Hair follicular keratinocyte (primary cell): ENCODE measurements at places on chromosomes 3 and 15. TPM values are rescaled to one million over a fixed set of nuclear protein-coding genes. Genes with fewer than 3 reads are reported as not detected.

LXN gene
- total RNA-seq, result 7.6 and 8.3 TPM in 2 replicates

ADAMTSL3 gene
- under 0.01 TPM in 1 of 2 replicates, not detected in the other for total RNA-seq

WDR93 gene
- not detected in 2 replicates for total RNA-seq

TM4SF18 gene
- 0.46 TPM in 1 of 2 replicates, not detected in the other for total RNA-seq

ATP8B4 gene
- total RNA-seq, result not detected in 2 replicates

AMT gene
- 1.9 TPM in 2 replicates for total RNA-seq

C3orf20 gene
- not detected in 2 replicates for total RNA-seq

GPR149 gene
- not detected in 2 replicates for total RNA-seq

BCL2A1 gene
- total RNA-seq, result 0.38 and 1.0 TPM in 2 replicates

IQCF5 gene
- total RNA-seq, result not detected in 2 replicates

CFAP20DC gene
- total RNA-seq, result 7.3 and 10.0 TPM in 2 replicates

HCLS1 gene
- total RNA-seq, result 0.39 TPM in 1 of 2 replicates, not detected in the other

GOLGA8H gene
- total RNA-seq, result 0.08 and 0.15 TPM in 2 replicates

SLCO2A1 gene
- under 0.01 TPM in 2 replicates for total RNA-seq

CD200 gene
- not detected in 2 replicates for total RNA-seq

CCR3 gene
- total RNA-seq, result not detected in 2 replicates

PCOLCE2 gene
- total RNA-seq, result 2.9 and 4.1 TPM in 2 replicates

INSYN1 gene
- total RNA-seq, result 0.08 and 0.42 TPM in 2 replicates

SYNPR gene
- total RNA-seq, result not detected in 2 replicates

SH2D7 gene
- total RNA-seq, result not detected in 2 replicates

OIP5 gene
- total RNA-seq, result 7.6 and 22.3 TPM in 2 replicates

UBA7 gene
- total RNA-seq, result 1.1 and 1.8 TPM in 2 replicates

PLA2G4D gene
- total RNA-seq, result 0.08 TPM in 1 of 2 replicates, not detected in the other

ANKUB1 gene
- total RNA-seq, result 0.04 and 0.31 TPM in 2 replicates

IL16 gene
- total RNA-seq, result not detected in 2 replicates

EPHB1 gene
- total RNA-seq, result 0.08 TPM in 2 replicates

GP5 gene
- total RNA-seq, result not detected in 2 replicates

ZNF592 gene
- 5.0 and 7.5 TPM in 2 replicates for total RNA-seq

UROC1 gene
- not detected in 2 replicates for total RNA-seq

ERICH6 gene
- total RNA-seq, result not detected in 2 replicates

EOGT gene
- total RNA-seq, result 38.4 and 65.5 TPM in 2 replicates

HDC gene
- total RNA-seq, result not detected in 2 replicates

ITIH4 gene
- 1.2 and 1.7 TPM in 2 replicates for total RNA-seq

GABRG3 gene
- not detected in 2 replicates for total RNA-seq

VWA5B2 gene
- not detected in 2 replicates for total RNA-seq

TMEM266 gene
- total RNA-seq, result not detected in 2 replicates

VGLL3 gene
- total RNA-seq, result 0.62 and 0.65 TPM in 2 replicates

ZNF860 gene
- 3.7 and 5.2 TPM in 2 replicates for total RNA-seq

IL17RB gene
- total RNA-seq, result not detected in 2 replicates

ZMYND10 gene
- 0.11 and 0.62 TPM in 2 replicates for total RNA-seq

HYAL1 gene
- total RNA-seq, result 3.0 and 6.3 TPM in 2 replicates

TMEM207 gene
- total RNA-seq, result not detected in 2 replicates

ALS2CL gene
- 41.9 and 89.0 TPM in 2 replicates for total RNA-seq

PLA2G4E gene
- 0.27 and 0.39 TPM in 2 replicates for total RNA-seq

PPP1R14D gene
- total RNA-seq, result not detected in 2 replicates

WNT5A gene
- 25.1 and 45.3 TPM in 2 replicates for total RNA-seq

PLXNA1 gene
- 70.2 and 100 TPM in 2 replicates for total RNA-seq

MAP6D1 gene
- 2.5 and 2.9 TPM in 2 replicates for total RNA-seq

CCDC33 gene
- total RNA-seq, result not detected in 2 replicates

TGM4 gene
- 0.08 and 0.16 TPM in 2 replicates for total RNA-seq

GOLGA8G gene
- not detected in 2 replicates for total RNA-seq

AMIGO3 gene
- total RNA-seq, result not detected in 2 replicates

GADL1 gene
- total RNA-seq, result not detected in 2 replicates
